ENCODE measurements at places on chromosomes 4 and X.

DNA sequence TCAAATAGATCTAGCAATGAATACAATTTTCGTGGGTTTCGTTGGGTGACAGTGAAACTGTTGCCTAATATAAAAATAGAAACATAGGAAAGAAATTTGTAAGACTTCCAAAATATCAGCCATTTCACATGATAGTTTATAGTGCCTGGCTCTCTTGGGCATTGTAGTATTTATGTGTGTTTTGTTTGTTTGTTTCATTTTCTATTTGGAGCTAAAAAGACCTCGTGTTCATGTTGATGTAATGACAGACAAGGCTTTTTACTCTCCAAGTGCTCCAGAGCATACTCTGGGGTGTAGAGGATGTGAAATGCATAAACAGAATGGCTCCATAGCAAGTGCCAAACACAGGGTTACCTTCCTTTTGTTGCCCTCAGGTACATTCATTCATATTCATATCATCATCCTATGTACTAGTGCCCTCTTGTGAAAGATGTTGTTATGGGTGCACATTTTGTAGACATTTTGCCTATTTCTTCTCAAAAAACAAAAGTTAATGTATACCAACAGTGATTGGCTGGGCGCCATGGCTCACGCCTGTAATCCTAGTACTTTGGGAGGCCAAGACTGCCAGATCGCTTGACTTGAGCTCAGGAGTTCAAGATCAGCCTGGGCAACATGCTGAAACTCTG lies 100.7 kb upstream of the AMOT start:
- no peak for DNase-seq

DNA sequence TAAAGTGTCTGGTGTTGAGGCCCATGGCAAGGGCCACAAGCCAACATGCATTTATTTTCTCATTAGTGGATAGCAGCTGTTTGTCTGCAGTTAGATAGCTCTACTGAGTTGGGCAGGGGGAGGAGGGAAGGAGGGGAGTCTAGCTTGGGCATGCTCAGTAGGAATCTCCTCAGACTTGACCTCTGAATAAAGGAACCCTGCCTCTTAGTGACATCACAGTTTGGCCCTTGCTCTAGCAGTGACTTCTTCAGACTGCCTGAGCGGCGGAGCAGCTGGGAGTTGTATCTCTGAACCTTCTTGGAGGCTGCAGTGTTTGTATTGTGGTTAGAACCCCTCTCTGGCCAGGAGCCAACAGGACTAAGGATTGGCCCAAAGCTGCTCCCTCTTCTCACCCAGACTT lies 57.4 kb downstream of the BCORL1 start:
- no peak for DNase-seq

- DNase-seq = peak; percentile 17
These were observed 10.7 kb upstream of the HCCS start for GRCh38 chrX:11100281-11101035.

DNA sequence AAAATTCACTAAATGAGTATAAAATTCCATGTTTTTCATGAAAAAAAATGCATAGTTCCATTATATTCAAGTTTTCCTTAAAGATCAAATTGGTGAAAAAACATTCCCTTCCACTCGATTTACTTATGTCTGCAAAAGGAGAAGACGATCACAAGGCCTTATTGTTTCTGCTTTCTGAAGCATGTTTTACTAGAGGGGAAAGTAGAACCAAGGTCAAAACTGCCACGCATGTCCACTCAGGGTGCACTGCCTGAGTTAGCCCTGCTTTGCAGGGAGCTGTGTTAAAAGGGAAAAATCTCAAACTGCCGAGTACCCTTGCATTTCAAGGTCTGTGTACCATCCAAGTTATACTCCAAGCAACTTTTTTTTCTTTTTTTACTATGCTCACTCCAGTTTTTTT lies 57.2 kb downstream of the TRAPPC11 start:
- DNase-seq = no peak

GRCh38 chrX:52979993-52980392 lies 21.7 kb upstream of the FAM156A start:
- DNase-seq = no peak

DNA sequence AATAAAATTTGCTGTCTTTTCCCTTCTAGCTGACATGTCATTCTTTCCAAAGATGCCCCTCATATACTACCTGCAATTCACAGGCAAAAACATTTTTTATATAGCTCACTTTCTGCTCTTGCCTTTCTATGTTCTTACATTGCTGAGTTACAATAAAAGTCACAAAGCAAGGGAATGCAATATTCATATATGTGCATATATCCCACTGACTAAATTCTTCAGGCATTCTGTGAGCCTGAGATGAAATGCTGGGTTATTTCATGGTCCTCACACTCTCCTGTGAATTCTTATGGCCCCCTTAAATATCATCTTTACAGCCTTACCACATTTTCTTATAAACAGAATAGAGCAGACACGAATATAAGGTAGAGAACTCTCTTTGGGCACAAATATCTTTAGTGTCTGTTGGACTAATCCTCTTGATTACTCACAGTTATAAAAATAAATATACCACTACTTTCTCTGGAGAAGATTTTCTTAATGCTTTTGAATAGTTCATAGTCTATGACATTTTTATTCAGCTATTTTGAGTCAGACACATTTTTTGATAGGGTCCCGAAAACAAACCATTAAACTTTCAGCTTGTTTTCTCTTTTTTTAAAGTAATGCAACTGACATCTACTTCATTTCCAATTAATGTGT lies 84.1 kb upstream of the H2AZ1 start:
- DNase-seq = no peak

- no peak for DNase-seq
These were observed 57.7 kb upstream of the MAML3 start for GRCh38 chr4:140211693-140212092.

DNA sequence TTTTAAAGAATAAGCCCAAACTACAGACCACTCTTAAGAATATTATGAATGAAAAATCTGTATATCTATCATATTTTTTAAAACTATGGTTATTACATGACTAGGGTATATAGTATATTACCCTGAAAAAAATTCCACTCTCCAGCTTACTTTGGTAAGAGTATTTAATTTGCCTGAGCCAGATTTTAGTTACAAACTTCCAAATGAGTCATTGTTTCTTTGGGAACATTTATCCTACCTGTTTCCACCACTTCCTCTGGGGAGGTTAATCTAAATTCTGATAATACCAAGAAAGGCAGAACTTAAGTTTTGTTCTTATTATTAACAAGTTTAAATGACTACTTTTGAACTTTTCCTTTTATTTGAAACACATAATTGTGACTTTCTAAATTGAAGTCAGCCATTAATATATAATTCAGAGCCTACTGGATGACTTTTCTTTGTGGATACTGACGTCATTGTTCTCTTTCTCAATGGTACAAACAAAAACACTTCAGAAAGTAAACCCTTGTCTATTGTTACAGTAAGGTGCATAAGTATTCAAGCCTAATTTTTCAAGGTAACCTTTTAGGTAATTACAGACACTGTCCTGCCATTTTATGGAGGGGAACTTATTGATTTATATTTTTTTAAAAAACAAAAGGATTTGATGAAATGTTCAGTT lies 135.6 kb upstream of the TLL1 start:
- DNase-seq = no peak

- DNase-seq = peak; percentile 82
These were observed 25.8 kb upstream of the CHRNA9 start for GRCh38 chr4:40309250-40309774.

DNA sequence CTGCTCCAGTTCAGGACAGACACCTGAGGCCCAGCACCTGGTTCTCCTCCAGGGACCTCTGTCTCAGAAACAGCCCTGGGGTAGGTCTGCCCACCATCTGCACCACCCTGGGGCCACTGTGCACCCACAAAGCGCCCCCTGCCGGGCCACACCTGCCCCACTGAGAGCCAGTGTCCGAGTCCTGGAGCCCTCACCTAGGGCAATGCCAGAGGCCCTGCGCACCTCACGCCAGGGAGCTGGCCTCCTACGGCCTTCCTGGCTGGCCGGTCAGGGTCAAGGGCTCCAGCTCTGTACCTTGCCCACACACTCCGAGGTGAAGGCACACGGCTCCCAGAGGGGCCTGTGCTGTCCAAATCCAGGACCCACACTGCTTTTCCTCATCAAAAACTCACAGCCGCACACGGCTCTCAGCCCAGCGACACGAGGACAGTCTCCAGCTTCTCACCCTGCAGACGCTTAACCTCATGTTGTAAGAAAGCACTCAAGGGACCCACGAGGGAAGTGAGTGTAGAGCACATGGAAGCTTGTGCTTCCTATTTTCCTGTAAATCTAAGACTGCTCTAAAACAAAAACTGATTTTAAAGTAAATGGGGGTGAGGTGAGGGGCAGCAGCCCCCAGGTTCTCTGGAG lies 5.4 kb downstream of the CTBP1 start:
- DNase-seq = no peak

GRCh38 chrX:44433556-44433955 lies 90.1 kb upstream of the EFHC2 start:
- DNase-seq = no peak

DNA sequence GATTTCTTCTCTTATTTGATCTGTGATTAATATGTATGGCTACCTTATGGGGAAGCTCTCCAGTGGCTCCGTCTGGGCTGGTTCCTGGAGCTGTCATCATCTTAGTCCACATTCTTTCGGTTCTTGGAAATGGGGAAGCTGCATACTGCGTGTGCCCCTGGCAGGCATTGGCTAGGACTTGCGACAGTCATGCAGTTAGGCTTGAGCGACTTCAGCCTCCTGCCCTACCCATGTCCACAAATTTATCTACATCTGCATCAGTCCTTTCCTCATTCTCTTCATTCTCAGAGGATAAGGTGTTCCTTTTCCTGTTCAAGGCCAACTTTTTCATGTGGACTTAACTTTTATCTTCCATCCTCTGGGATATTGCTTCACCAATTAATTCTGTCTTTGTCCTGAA lies 214.2 kb downstream of the RELL1 start:
- no peak for DNase-seq

- no peak for DNase-seq
These were observed 23.8 kb upstream of the KIAA0232 start for GRCh38 chr4:6758728-6759127.

- peak; percentile 46 for DNase-seq
These were observed 47.7 kb downstream of the TIGD2 start for GRCh38 chr4:89158884-89159503.

DNA sequence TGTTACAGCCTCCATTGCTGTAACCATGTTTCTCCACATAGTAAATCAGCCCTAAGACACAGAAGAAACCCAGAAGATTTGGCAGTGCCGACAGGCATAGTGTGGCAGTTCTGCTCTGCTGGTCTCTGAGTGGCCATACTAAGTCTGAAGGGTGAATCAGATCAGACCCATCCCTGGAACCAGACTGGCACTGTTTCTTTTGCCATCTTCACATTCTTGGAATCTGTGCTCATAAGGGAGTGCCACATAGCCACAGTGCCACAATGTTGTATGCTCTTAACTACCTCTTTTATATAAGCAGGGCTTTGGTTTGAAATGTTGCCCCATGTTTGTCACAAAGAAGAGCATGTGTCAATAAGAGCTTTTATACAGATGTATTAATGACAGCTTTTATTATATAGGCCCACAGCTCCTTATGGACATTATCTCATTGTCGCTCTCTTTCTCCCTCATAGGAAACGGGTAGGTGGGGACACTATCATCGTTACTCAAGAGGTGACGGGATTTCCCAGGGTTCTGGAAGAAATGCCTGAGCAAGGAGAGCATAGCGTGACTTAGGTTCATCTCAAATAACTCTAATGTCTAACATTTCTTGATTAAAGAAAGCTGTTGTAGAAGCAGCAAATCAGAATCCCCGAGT lies 128.2 kb downstream of the CBR4 start:
- no peak for DNase-seq

GRCh38 chr4:111963158-111963700 lies 182.0 kb upstream of the FAM241A start:
- no peak for DNase-seq

- DNase-seq = no peak
These were observed 56.1 kb downstream of the KDR start for GRCh38 chr4:55069248-55069647.

GRCh38 chrX:85630901-85631300 lies 251.4 kb upstream of the POF1B start:
- no peak for DNase-seq

GRCh38 chrX:11751261-11751660 lies 6.8 kb upstream of the MSL3 start:
- no peak for DNase-seq

DNA sequence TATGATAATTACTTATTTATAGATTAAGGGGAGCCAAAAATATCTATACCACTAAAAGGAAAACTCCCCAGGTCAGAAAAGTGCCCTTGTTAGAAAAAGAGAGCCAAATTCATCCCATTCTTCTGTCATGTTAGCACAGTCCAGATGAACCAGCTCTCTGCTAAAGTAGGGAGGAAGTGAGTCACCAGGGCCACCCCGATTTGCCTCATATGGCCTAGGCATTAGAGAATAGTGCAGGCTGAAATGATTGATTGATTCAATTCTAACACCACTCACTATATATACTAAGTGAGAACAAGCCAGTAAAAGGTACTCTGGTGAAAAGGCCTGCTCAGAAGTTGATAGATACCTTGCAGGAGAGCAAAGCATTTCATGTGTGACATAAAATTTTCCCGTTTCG lies 94.5 kb downstream of the SRPX start:
- DNase-seq = no peak

GRCh38 chr4:122170775-122171174 lies 18.6 kb downstream of the BLTP1 start:
- no peak for DNase-seq

DNA sequence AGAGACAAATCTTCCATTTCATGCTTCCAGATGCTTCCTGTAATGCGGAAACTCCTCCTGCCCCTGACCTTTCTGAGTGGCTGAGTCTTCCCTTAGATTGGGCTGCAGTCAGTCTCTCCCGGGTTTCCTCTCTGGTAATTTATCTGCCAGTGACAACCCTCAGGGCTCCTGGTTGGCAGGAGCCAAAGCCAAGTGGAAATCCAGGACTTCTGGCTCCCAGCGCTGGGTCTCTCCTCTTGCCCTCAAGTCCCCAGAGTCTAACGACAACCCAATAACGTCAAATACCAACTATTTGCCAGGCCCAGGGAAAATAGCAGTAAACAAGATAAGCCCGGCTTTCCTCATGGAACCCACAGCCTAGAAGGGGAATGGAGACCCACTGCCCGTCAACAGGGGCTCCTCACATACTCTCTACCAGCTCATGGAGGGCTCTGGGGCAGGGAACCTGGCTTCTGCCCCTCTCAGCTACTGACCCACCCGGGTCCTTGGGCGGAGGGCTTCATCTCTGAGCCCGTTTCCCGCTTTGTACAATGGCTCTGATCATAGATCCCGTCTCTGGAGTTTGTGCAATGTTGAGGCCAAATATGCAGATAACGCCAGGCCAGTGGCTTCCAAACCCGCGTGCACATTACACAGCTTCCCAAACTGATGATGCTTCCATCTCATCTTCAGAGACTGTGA lies 1.1 kb upstream of the TBC1D14 start:
- DNase-seq = no peak

DNA sequence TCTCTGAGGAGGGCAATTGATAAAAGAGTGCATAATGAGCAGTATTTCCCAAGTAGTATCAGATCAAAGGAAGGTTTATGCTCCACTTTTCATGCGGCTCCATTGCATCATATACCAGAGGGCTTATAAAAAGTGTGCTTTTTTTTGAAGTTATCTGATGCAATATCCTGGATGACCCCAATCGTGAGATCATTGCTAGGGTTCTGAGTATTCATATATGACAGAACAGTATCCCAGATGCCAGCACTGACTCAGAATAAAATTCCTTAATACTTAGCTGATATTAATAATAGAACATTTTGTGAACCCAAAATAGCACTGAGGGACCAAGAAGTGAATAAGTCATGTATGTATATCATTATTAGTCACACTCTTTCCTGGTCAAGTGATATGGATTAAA lies 945.5 kb upstream of the AGA start:
- no peak for DNase-seq

Data from urothelium cell line (cell line).